ENCODE measurements at places on chromosomes 2 and 18.

- DNase-seq = no peak
Observed at GRCh38 chr2:101113441-101114267, 37.5 kb downstream of the TBC1D8 start.

DNA sequence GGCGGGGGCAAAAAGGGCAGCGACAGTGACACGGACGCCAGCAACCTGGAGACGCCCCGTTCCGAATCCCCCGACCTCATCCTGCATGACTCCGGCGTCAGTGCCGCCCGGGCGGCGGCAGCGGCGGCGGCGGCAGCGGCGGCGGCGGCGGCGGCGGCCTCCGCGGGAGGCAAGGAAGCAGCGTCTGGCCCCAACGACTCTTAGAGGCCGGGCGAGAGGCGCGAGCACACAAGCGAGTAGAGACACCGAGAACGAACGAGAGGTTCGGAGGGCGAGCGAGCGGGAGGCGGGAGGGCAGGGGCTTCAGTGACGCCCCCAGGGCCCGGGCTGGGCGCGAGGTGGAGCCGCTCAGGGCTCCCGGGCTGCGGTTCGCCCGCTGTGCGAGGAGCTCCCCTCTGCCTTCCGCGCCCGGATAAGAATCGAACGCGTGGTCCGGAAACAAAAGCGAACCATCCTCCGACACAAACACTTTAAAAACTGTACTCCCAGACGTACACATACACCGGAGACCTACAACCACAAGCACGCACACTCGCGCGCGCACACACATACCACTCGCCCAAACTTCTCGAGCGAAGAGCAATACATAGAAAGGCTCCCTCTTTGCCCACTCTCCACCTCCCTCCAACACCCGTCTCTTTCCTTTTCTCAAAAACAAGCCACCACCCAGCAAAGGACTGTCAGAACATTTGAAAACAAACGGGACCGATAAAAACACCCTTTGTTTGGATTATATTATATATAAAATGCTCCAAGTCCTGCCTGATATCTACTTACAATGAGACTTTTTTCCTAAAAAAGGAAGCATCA is 2.8 kb downstream of the SP9 start:
- DNase-seq = no peak

GRCh38 chr2:41488888-41489287 is 558.9 kb upstream of the PKDCC start:
- no peak for DNase-seq

- no peak for DNase-seq
Observed at GRCh38 chr2:135651717-135652116, 89.9 kb upstream of the UBXN4 start.

Measured in activated CD4-positive, CD25-positive, alpha-beta regulatory T cell (primary cell).